ENCODE measurements at places on chromosomes 2 and 18.

- DNase-seq = peak; percentile 89
Measured at GRCh38 chr2:70789304-70790135, 923 bp downstream of the FIGLA start.

- no peak for DNase-seq
Measured at GRCh38 chr2:196307775-196308305, 136.5 kb upstream of the STK17B start.

GRCh38 chr2:158926478-158926948 is 41.9 kb upstream of the TANC1 start:
- DNase-seq = no peak

DNA sequence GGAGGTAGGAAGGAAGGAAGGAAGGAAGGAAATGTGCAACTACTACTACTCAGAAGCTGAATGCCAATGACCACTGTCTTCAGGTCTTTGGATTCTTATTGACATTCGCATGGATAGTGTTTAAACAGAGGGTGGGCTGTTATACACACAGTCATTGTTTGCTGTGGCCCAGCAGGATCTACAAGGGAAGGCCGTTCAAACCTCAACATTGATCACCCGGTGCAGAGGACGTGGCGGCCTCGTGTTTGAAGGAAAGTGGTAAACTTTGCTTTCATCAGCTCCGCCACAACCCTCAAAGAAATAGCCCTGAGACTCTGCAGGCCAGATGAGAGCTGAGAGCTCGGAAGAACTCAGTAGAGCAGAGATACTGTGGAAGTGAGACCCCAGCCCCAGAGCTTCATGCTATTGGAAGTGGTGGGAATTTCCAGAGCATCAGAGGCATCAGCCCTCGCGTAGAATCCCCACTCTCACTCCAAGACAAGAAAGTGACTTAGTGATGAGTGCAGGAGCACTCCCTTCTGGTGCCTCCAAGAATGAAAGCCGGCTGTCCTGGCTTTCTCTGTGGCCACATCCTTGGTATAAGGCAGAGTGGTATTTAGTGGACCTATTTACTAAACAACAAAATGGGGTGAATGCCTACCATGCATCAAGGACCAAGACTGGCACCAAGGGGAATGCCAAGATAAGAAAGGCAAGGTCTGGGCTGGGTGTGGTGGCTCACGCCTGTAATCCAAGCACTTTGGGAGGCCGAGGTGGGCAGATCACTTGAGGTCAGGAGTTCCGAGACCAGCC is 10.1 kb upstream of the ROCK2 start:
- DNase-seq = no peak

DNA sequence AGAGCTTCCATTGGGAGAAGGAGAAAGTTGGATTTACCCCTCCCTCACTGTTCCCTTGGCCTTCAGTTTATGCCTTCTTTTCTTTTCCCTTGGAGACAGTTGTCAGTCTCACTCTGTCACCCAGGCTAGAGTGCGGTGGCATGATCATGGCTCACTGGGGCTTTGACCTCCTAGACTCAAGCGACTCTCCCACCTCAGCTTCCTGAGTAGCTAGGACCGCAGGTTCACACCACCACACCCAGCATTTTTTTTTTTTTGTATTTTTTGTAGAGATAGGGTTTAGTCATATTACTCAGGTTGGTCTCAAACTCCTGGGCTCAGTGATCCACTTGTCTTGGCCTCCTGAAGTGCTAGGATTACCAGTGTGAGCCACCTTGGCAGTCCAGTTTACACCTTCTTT is 49.9 kb downstream of the SLC9A4 start:
- no peak for DNase-seq

GRCh38 chr2:72998234-72998651 is 73.3 kb downstream of the SFXN5 start:
- no peak for DNase-seq

DNA sequence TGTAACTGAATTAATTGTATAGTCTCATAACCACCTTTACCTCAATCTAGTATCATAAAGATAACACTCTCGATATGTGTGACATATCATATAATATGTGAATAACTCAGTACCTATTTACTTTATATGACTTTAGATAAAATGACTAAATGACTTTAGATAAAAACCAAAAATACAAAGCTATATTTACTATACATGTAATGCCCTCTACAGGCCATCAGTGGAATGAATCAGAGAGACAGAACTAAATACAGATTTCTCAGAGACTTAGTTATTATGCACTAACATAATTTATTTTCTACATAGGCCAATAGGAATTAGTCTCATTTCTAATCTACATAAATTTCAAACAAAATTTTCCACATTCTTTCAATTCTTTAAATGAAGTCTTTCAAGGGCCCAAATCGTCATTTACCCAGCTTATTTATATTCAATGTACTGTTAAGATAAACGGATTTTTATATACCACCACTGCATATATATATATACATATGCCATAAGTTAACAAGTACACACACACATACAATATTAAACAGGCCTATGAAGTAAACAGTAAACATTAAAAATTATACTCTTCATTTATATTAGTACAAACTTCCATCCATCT is 219.9 kb downstream of the EXOC6B start:
- DNase-seq = no peak

DNA sequence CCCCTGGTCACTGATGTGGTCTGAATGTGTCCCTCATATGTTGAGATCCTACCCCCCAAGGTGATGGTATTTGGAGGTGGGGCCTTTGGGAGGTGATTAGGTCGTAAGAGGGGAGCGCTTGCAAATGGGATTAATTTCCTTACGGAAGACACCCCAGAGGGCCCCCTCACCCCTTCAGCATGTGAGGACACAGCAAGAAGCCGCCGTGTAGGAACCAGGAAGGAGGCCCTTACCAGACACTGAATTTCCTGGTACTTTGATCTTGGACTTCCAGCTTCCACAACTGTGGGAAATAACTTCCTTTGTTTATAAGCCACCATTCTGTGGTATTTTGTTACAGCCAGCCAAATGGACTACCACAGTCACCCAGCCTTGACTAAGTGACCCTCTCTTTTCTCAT is 35.9 kb downstream of the NCK2 start:
- no peak for DNase-seq

DNA sequence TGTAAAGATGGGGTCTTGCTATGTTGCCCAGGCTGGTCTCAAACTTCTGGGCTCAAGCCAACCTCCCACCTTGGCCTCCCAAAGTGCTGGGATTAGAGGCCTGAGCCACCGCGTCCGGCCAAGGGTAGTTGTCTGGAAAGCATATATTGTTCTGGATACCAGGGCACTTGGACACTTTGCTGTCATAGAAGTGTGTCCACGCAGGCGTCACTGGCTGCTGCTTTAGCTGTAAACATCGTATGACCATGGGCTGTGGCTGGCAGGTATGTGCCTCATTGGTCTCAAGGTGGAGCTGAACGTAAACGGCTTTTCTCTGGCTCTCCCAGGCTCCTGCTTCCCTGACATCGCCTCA is 3.2 kb upstream of the GPR35 start:
- DNase-seq = peak; percentile 5

- no peak for DNase-seq
Measured at GRCh38 chr2:178531168-178531567, 50.9 kb downstream of the PLEKHA3 start.

DNA sequence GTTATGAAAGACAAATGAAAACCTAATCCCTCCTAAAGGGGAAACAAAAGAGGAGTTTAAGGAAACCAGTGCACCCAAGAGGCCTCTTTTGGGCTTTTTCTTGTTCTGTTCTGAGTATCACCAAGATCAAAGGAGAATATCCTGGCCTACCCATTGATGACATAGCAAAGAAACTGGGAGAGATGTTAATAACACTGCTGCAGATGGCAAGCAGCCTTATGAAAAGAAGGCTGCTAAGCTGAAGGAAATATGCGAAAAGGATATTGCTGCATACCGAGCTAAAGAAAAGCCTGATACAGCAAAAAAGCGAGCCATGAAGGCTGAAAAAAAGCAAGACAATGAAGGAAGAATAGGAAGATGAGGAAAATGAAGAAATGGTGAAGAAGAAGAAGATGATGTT is 23.6 kb upstream of the STAT4 start:
- no peak for DNase-seq

GRCh38 chr2:104702031-104702850 is 151.7 kb upstream of the POU3F3 start:
- DNase-seq = no peak

GRCh38 chr2:181853696-181854095 is 37.8 kb upstream of the ITPRID2 start:
- DNase-seq = no peak

DNA sequence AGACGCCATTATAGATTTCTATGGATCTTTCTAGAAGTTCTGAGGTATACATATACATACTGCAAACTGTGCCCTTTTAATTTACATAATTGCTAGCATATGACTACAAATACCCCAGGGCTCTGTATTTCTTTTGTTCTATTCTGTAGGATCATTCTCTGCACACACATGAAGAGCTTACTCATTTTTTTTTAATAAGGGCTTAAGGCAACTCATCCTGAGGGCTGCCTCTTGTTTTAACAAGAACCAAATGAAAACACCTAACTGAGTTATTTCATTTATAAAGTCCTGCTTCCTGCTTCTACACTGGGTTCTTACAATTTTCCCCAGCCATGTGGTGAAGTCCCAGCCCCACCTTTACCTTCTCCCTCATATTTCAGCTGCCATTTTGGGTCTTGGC is 390.5 kb downstream of the IRS1 start:
- DNase-seq = no peak

DNA sequence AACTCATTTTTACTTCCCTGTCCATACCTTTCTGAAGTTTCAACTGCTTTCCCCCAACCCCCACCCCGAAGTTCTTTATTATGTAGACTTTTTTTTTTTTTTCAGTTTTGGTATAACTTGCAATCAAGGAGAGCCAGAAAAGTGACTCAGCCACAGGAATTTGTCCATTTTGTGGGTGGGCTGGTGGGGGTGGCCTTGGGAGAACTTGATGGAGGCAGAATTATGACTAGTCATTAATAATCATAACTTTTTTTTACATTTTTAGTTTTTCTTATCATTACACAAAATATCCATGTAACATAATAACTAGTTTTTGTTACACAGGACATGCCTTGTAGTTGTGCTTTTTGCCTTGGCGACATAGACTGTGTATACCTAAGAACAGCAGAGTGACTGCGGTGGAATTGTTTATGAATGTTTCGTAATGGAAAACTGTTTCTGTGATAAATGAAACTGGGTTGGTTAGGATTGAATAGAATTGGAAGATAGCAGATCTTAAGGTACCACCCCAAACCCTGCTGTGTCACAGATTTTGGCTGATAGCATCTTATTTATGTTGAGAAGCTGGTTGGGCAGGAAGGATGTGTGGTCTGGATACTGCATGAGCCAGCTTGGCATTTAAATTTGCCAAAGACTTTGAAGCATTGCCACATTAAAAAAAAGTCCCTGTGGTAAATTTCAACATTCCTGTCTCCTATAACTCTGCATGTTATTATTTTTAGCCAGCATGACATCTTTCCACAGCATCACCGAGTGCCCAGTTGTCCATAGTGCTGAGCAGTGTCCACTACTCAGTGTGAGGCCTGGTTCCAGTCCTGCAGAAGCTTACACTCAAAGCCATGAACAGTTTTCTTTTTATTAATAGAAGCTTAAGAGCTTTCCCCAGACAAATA is 30.7 kb downstream of the LYPD6B start:
- DNase-seq = no peak

DNA sequence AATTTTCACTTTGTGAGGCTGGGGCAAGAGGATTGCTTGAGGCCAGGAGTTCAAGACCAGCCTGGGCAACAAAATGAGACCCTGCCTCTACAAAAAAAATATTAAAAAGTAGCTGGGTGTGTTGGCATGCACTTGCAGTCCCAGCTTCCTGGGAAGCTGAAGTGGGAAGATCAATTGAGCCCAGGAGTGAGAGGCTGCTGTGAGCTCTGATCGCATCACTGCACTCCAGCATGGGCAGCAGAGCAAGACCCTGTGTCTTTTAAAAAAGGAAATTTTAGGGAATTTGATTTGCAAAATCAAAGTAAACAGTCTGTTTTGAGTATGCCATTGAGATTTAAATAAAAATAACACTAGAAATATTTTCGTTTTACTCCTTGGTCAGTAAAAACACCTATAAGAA is 27.4 kb downstream of the ATG16L1 start:
- DNase-seq = no peak

- DNase-seq = no peak
Measured at GRCh38 chr2:225276207-225276606, 123.3 kb upstream of the NYAP2 start.

GRCh38 chr2:104863146-104863467 is 9.2 kb downstream of the POU3F3 start:
- DNase-seq = no peak

- DNase-seq = no peak
Measured at GRCh38 chr18:60377778-60378469, 5.3 kb upstream of the MC4R start.

DNA sequence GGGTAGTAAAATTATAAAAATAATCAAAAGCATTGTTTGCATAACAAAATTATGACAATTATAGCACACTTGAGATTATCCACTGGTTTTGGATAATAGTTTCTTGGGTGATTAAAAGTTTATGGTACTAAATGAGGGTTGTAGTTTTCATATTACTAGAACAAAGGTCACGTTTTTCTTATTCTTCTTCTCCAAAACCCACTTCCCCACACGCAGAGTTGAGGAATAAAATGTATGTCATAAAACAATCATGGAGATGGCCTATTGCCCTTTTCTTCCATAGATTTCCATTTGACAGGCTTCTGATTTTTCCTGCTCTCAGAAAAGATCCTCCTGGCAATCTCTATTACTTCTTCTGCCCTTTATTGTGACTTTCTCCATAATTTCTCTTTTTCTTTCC is 863.9 kb downstream of the ERBB4 start:
- DNase-seq = no peak

GRCh38 chr18:65754121-65754520 is 3.3 kb downstream of the CDH7 start:
- DNase-seq = no peak

- no peak for DNase-seq
Measured at GRCh38 chr2:30361751-30362394, 85.2 kb upstream of the LCLAT1 start.

DNA sequence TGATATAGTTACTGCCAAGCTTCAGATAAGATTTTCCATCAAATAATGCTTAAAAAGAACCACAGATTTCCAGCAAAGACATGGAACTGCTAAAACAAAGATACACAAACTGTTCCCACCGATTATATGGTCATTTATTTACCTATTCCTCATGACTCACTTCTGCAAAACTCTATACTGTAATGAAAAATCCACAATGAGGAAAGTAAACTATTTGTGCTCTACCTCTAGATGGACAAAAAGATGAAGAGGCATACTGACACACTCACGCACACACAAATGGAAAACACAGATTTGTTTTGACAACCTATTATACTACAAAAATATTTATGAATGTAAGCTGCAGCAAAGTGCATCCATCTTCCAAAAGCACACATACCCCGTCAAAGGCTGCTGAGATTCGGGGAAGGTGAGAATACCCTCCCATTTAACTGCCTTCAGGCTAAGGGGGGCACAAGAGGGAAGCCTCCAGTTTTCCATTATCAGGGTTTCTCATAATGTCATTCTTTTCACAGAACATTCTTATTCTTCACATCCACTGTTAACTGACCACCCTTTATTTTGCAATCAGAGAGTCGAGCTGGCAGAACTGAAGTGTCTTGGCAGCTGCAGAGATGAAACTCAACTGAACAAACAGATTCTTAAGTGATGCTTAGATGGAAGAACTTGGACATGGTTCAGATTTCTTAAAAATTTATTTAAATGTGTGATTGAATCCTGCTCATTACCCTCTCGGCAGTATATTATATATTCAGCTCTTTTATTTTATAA is 115.9 kb upstream of the TANK start:
- DNase-seq = no peak

GRCh38 chr2:45992741-45993475 is 304.3 kb upstream of the EPAS1 start:
- no peak for DNase-seq

Data from activated naive CD4-positive, alpha-beta T cell treated with anti-CD3 and anti-CD28 coated beads for 36 hours (primary cell).